ENCODE measurements at places on chromosomes 3 and 15. TPM values are rescaled to one million over a fixed set of nuclear protein-coding genes. Genes with fewer than 3 reads are reported as not detected.
A peak's percentile ranks its signal among the peaks of the same experiment; 100 is the strongest.

Gene SAXO2
- 2.2 TPM for total RNA-seq

DNA sequence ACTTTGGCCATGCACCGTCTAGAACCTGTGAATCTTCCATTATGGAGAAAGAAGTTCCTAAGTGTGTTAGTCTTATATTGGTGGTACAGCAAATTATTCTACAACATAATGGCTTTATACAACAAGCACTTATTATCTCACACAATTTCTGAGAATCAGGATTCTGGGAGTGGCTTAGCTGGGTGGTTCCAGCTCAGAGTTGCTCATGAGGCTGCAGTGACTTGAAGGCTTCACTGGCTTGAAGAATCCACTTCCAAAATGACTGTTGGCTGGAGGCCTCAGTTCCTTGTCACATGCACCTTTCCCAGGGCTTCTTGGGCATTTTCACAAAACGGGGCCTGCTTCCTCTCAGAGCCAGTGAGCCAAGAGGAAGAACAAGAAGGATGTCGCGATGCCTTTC is 82.3 kb upstream of the RNF7 start:
- DNase-seq = no peak

DNA sequence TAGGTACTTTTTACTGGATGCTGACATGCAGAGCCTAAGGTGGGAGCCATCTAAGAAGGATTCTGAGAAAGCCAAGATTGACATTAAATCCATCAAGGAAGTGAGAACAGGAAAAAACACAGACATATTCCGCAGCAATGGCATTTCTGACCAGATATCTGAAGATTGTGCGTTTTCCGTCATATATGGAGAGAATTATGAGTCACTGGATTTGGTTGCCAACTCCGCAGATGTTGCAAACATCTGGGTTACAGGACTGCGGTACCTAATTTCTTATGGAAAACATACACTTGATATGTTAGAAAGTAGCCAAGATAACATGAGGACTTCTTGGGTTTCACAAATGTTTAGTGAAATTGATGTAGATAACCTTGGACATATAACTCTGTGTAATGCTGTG is 125.1 kb downstream of the PLCL2 start:
- DNase-seq = no peak

DNA sequence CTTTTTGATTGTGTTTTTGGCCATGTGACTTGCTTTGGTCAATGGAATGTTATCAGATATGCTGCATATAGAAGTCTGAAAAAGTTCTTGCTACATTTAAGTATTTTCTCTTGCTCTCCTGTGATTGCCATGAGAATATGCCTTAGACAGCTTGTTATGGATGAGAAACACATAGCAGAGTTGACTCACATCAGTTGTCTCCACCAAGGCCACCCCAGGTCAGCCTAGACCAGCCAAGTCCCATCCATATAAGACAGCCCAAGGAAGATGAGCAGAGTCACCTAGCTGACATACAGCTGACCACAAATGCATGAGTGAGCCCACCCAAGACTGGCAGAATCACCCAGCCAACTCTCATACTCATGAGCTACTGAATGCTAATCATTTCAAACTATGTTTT is 153.0 kb downstream of the THRB start:
- no peak for DNase-seq

Gene IGF2BP2
- 99.8 TPM for total RNA-seq

GRCh38 chr3:14144423-14145075 is 19.7 kb downstream of the TMEM43 start:
- DNase-seq = peak; percentile 95

DNA sequence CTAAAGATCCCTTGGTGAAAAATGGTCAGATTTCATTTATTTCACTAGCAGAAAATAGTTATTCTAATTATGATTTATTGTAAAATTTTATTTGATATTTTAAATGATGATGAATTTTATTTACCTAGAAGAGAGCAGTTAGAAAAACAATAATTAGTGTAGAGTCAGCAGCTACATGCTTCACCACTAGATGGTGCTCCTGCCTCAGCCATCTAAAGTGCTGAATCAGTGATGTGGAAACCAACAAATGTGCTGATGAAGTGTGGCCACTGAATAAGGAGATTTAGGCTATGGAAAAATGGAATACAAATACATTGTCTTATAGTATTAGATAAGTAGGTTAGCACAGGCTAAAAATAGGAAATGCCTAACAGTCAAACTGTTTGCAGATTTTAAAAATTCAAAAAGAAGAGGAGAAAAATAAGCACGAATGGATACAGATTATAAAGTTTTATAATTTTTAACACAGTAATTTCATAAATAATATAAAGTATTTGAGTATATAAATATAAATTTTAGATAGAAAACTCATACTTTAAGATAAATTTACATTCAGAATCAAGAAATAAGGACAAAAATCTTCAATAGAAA is 109.8 kb downstream of the PPP2R3A start:
- DNase-seq = no peak

Gene DGKG
- 1.0 TPM for total RNA-seq

DNA sequence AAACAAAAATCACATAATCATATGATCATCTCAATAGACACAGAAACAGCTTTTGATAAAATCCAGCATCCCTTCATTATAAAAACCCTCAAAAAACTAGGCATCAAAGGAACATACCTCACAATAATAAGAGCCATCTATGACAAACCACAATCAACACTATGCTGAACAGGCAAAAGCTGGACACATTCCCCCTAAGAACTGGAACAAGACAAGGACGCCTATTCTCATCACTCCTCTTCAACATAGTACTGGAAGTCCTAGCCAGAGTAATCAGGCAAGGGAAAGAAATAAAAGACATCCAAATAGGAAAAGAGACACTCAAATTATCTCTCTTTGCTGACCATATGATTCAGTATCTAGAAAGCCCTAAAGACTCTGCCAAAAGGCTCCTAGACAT is 54.9 kb upstream of the SLC12A8 start:
- no peak for DNase-seq

Gene PDCD10
- 89.8 TPM for total RNA-seq

DNA sequence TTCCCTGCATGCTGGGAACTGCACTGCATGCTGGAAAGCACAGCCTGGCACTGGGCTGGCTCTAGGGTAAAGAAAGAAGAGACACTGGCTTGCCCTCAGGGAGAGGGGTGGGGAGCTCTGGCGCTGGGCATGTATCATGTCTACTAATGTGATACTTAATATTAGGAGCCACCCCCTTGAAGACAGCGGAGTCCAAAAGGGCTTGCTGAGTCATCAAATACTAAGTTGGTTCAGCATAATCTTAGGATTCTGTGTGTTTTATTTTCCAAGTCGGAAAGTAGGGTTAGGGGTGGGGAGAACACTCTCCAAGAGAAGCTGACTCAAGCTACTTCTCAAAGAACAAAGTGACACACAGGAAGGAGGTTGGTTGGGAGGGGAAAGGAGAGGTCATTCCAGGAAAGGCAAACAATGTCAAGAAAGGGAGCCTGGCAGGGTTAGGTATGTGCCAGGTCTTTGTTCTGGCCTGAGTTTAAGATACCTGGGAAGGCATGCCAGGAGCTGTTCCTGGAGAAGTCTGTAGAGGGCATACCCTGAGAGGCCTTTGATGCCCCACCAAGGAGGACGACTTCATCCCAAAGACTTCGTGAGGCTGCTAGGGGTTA is 237.8 kb upstream of the NR2E3 start:
- DNase-seq = no peak

Gene CDHR4
- total RNA-seq = not detected

DNA sequence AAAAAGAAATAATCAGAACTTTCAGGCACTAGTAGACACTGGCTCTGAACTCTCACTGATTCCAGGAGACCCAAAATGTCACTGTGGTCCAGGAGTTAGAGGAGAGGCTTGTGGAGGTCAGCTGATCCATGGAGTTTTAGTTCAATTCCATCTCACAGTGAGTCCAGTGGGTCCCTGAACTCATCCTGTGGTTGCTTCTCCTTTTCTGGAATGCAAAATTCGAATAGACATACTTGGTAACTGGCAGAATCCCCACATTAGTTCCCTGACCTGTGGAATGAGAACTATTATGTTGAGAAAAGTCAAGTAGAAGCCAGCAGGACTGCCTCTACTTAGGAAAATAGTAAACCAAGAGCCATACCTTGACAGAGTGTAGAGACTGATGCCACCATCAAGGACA is 87.3 kb upstream of the OXTR start:
- no peak for DNase-seq

GRCh38 chr3:50450209-50450921 is 53.1 kb downstream of the CACNA2D2 start:
- no peak for DNase-seq

Gene SNX22
- total RNA-seq = 1.2 TPM

Gene C3orf49
- not detected for total RNA-seq

Gene NR2E3
- not detected for total RNA-seq

GRCh38 chr3:11382146-11382745 is 110.0 kb downstream of the ATG7 start:
- no peak for DNase-seq

Gene ACAN
- not detected for total RNA-seq

DNA sequence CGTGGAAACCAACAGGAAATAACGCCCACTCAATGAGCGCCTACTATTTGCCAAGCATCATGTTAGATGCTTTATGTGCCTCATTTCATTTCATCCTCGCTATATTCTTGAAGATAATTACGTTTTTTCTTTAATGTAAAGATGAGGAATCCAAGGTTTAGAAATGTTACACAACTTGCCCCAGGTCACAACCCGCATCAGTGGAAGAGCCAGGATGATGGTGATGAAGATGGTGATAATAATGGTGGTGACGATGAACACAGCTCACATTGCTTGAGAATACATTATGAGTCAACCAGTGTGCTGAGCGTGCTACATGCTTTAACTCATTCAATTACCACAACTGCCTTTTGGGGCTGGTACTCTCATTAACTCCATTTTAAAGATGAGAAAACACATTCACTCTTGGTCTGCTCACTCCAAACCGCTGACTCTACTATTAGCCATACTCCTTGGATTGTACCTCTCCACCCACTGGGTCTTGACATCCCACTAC is 21.5 kb upstream of the MYO1E start:
- no peak for DNase-seq

Gene KBTBD12
- total RNA-seq = 0.29 TPM

Gene CPN2
- total RNA-seq = not detected

DNA sequence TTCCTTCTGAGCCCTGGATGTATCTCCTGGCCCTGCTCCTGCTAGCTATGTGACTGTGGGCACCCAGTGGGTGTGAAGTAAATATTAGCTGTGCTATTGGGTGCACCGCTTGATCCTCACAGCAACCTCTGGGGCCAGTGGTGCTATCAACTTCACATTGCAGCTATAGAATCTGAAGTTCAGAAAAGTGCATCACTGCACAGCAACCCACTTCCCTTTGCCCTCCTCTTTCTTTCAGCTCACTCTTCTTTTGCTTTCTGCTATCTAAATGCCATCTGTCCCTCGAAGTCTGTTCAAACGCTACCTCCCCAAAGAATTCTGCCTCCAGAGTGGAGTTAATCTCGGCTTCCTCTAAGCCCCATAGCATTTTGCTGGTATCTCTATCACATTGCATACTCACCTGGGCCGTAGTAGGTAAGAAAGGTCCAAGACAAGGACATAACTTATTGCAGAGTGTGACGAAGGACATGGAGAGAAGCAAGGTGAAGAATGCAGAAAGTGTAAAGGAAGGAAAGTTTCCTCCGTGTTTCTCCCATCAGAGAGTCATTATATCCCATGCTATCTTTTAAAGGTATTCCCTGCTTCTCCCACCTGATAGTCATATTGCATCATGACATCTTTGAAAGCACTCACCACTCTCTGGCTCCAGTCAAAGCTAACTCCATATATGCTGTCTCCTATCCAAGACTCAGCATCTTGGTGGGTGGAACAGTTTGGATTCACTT is 57.1 kb upstream of the BCL6 start:
- no peak for DNase-seq

GRCh38 chr15:98043160-98044014 is 82.9 kb downstream of the ARRDC4 start:
- DNase-seq = no peak

DNA sequence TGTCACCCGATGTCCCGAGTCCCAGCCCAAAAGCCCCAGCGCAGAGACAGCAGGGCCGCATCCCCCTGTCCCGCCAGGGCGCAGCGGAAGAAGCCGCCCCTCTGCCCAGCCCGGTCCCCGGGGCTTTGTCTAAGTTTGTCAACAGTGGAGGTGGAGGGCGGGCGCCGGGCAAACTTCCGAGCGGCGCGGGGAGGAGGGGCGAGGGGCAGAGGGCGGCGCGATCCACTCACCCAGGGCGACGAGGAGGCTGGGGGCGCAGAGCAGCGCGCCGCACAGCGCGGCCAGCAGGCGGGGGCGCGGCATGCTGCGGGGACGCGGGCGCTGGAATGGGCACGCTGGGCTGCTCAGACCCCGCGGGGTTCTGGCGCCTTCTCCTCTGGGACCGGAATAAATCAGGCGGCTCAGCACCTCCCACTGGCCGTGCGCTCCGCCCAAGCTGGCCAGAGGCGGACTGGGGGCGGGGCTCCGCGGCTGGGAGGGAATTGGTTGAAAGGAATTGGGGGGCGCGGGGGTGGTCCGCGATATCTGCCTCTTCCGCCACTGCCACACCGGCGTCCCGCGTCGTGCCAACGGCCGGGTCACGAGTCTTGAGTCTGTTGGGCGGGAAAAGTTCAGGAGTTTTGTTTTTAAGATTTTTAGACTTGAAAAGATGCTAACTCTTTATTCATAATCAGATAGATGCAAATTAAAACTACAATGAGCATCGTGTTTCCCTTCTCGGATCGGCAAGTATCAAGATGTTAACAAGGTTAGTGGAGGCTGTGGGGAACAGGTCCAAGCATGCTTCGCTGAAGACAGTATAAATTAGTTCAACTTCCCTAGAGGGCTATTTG is at the start of gene MFGE8:
Gene MFGE8 (minus strand): TSS at position 363 of the 833 bp plus-strand sequence. CDS start 60 bp downstream, at position 303.
- DNase-seq = no peak

Gene MYL3
- total RNA-seq = 4.2 TPM

DNA sequence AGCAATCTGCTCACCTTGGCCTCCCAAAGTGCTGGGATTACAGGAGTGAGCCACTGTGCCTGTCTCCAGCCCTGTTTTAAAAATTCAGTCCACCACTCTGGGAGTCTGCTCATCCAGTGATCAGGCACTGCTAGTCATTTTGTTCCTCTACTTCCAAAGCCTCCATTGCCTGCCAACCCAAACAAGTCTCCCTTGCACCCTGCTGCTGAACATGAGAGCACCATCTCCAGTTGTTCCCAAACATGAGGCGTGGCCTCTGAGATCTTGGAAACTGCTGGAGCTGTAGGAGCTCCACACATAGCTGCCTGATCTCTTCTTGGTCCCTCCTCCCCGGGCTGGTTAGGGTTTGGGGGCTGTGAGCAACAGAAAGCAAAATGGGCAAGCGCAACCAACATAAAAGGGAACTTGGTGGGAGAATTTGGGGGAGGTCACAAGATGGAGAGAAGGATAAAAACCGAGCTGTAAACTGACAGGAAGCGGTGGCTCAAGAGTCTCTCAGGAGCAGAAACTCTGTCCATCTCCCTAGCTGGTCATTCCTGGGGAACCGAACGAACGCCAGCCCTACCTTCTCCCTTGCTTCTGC is 49.6 kb upstream of the TLE3 start:
- DNase-seq = no peak

Gene LRTM1
- total RNA-seq = not detected
